ENCODE measurements at places on chromosomes 3 and 15.
A peak's percentile ranks its signal among the peaks of the same experiment; 100 is the strongest.

DNA sequence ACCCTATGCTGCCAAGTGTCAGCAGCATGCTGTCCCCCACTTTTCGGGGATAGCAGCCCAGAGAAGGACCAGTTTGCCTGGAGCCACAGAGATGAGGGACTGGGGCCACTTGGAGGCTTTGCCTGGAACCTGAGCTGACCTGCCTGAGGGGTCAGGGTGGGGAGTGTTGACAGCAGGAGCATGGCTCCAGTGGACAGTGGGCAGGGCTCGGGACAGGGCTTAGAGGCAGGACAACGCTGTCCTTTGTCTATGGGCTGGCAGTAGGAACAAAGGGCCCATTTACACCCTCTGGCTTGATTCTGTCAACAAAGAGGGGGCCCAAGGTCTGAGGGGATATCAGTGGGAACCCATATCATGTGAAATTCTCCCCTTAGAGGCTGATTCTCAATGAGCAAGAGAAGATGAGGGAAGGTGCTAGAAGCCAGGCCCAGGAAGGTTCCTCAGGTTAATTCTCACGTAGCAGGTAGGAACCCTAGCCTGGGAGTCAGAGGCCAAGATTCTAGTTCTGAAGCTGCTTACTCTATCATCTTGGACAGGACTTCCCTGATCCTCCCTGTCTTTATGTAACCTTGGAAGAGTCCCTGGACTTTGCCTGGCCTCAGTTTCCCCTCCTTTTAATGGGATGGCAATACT lies 29.7 kb upstream of the HHATL start:
- peak; percentile 25 for DNase-seq

GRCh38 chr3:37475435-37475834 lies 301.1 kb upstream of the LRRFIP2 start:
- no peak for DNase-seq

DNA sequence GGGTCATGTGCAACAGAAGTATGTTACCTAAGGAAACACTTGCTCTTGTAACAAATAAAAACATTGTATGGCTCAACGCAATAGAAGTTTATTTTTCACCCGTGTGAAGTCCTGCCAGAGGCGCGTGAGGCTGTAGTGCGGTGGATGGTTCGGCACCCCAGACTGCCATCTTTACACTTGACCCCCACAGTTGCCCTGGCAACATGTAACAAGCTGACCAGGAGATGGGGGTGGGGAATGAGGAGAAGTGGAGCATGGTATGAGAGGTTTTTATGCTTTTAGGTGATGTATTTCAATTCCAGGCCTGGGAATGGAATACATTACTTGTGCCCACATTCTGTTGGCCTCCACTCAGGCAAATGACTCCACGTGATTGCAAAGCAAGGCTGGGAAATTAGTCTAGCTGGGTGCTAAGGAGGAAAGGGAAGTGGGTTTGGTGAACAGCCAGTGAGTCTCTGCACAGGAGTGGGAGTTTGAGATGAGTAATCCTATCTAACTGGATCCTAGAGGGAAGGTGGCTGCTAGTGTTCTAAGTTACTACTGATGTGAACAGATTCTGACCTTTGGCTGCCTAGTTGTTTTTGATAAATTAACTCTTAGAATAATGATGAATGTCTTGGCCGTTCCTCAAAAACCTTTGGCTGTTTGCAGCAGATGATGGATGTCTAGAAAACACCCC lies 33.8 kb upstream of the GREM1 start:
- DNase-seq = no peak

DNA sequence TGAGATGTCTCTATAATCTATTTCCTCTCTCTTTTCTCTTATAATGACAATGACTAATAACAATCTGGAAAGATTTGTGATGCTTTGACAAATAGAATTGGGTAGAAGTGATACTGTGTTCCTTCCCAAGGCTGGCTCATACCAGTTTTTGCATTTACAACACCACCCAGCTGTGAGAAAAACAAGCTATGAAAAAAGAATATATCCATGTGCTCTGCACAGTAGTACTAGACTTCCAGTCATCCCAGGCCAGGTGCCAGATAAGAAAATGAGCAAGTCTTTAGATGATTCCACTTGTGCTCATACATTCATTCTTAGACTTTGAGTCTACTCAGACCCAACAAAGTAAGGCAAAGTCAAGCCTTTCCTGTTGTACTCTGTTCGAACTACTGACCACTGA lies 350.2 kb upstream of the POU1F1 start:
- no peak for DNase-seq

DNA sequence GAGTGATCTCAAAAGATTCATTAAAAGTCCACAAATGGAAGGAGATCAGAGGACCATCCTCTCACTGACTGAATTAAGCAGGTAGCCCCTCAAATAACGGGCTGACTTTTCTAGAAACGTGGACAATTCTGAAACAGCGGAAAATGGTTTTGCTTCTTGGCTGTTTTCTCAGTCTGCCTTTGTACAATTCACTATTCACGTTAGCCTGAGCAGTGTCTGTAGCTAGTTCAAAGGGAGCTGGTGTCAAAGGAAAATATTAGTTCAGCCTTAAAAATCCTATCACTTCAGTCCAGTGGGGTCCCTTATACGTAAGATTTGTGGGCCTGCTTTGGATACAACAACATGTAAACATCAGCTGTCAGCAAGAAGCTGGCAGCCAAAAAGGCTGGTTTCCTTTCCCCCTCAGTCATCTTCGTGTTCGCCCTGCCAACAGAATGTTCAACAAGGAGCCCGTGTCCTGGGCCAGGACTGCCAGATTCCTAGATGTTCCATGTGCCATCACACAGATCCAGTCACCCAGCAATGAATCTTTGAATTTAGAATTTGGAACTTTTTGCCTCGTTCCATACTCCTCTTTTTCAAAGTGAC lies 19.3 kb downstream of the LMCD1 start:
- DNase-seq = no peak

DNA sequence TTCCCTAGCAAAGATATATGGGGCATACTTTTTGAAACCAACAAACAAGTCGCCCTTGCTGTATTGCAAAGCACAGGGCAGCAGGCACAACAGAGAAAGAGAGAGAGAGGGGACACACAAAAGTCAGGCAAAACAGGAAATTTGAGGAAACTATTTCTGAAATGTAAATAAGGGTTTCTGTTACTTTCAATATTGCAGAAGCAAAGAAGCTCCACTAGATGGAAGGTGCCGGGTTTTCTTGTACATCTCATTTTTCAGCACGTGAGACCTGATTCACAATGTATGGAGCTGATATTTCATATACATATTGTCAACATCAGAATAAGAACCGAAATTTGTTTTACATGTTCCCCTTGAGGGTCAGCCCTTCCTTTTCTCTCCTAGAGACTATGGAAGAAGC lies 127.4 kb downstream of the FOXP1 start:
- DNase-seq = no peak

- no peak for DNase-seq
These were observed 641.8 kb downstream of the NTRK3 start for GRCh38 chr15:87614704-87615103.

DNA sequence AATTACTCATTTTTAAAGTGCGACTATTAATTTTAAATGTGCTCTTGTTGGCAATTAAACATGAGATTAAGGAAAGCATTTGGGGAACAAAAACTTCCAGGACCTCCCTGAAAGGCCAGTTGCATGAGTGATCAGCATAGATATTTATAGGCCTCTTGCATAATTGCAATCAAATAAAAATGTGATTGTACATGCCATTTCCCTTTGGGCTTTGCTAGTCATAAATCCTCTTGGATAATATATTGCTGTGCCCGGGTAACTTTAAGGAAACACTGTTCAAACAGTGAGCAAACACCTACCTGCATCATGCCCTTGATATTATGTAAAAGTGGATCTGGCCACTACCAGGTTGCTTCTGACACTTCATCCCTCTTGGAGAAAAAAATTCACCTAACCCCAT lies 239.1 kb downstream of the MCTP2 start:
- no peak for DNase-seq

DNA sequence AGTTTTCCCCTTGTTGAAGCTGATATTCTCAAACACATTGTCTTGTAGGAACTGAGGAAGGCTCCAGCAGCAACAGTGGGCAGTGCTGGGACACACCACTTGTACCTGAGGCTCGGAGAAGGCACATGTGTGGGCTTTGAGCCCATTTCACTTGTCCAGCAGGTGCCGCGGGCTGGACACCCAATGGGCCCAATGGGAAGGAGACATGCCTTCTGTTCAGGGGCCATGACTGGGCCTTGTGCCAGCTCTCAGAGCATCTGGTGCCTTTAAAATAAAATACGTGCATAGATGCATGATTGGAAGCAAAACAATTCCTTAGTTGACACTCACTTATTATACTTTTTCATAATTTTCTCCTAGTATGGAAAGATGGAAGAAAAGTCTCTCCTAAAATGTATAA lies 334.2 kb downstream of the KLF13 start:
- no peak for DNase-seq

DNA sequence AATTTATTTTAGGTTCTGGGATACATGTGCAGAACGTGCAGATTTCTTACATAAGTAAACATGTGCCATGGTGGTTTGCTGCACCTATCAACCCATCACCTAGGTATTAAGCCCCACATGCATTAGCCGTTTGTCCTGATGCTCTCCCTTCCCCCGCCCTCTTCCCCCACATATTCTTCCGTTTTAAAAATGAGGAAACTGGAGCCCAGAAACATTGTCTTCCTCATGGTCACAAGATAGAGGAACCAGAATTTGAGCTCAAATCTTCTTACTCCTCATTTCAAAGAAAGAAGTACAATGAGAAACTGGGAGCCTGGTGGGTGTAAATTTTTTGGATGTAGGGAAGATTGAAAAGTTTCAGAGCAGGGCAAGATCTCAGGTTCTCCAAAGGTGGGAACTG lies 56.1 kb upstream of the USP3 start:
- DNase-seq = no peak

- no peak for DNase-seq
These were observed 81.3 kb downstream of the CADPS start for GRCh38 chr3:62793946-62794345.

- DNase-seq = peak; percentile 69
These were observed 546 bp downstream of the TRIM59 start for GRCh38 chr3:160448845-160449635.

DNA sequence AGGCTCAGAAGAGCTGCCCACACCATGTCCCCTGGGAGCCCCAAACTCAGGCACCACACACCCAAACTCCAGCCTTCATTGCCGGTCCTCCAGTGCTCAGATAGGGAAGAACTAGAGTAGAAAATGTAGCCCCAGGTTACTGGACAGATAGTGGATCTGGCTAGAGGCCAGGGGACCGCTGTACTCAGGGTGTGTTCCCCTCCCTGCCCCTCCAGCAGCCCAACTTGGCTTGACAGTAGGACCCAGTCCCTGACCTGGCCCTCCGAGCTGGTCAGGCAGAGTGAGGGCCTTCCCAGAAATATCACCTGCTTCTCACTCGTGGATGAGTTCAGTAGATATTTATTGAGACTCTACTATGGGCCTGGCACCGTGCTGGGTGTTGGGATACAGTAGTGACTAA lies 100.0 kb downstream of the CORO2B start:
- peak; percentile 22 for DNase-seq

- DNase-seq = no peak
These were observed 104.2 kb downstream of the CNTN6 start for GRCh38 chr3:1197051-1197450.

DNA sequence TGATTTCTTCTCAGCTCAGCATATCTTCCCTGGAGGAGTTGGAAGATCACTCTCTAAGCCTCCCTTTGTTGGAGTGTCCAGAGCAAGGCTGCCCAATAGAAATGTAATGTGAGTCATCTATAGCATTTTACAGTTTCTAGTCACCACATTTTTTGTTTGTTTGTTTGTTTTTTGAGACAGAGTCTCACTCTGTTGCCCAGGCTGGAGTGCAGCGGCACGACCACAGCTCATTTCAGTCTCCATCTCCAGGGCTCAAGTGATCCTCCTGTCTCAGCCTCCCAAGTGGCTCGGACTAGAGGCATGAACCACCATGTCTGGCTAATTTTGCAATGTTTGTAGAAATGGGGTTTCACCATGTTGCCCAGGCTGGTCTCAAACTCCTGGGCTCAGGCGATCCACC lies 21.3 kb downstream of the KLHL6 start:
- no peak for DNase-seq

- DNase-seq = no peak
These were observed 57.0 kb upstream of the C3orf80 start for GRCh38 chr3:160168246-160168645.

DNA sequence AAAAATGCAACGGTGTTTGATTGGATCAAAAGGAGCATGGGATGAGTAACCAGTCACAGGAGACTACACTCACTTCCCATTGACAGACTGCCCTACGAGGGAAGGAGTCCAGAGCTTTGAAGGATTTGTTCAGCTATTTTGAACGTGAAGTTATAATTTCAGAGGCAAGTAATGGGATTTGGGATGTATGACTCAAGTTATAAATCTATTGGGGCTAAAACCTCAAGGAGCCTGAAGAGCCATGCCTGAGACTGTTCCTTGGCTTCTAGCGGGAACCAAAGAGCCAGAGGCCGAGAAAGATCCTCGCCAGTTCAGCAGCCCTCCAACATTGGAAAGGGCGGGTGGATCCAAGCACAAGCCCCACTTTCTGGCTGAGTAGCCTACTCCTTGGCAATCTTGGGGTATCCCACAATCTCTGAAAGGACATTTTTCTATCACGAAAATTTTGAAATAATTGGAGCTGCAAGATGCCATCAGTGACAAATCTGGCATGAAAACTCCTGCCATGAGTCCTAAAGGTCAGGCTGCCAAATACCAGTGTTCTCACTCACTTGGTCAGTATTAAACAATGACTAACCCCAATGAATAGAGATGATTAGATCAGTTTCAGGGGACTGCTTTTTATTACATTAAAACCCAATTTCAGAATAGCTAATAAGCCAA lies 48.6 kb upstream of the SLCO2A1 start:
- no peak for DNase-seq

Measured in mesothelial cell of epicardium (in vitro differentiated cells).